ENCODE measurements at places on chromosomes 7 and 10.

- DNase-seq = no peak
Measured at GRCh38 chr7:105296491-105296890, 92.2 kb downstream of the SRPK2 start.

DNA sequence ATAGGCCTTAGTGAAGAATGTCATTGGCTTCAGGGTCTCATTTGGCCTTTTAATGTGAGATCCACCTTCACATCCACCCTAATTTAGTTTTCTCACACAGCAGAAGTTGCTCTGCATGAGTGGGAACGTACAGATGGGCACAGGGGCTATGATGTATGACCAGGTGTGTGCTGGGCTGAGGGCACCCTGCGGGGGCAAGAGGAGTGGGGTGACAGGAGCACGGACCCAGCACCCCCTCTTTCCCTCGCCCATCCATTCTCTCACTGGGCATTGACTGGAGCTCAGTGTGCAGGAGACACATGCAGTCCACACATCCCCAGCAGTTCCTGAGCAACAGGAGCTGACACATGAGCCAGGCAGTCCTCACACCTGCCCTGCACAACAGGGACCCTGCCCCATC lies 95.1 kb upstream of the PPP2R2D start:
- no peak for DNase-seq

DNA sequence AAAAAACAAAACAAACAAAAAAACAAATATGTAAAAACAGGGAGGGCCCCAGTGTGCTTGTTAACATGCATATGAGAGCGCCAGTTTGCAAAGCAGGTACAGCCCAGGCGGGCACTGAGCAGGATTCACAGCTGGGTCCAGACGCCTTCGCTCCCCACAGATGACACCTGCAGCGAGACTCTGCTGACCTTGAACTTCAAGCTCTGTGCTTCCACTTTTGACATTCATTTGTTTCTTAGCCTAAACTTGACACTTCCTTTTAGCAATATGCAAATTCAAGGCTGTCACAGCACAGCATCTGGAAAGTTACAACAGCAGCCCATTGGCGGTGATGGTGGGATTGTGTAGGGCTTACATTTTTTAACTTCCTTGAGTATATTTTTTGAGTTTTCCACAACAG lies 88.8 kb upstream of the TNS3 start:
- no peak for DNase-seq

GRCh38 chr7:116740755-116741462 lies 68.9 kb downstream of the MET start:
- DNase-seq = no peak

- DNase-seq = peak; percentile 11
Measured at GRCh38 chr10:4663162-4663992, 162.6 kb upstream of the AKR1E2 start.

DNA sequence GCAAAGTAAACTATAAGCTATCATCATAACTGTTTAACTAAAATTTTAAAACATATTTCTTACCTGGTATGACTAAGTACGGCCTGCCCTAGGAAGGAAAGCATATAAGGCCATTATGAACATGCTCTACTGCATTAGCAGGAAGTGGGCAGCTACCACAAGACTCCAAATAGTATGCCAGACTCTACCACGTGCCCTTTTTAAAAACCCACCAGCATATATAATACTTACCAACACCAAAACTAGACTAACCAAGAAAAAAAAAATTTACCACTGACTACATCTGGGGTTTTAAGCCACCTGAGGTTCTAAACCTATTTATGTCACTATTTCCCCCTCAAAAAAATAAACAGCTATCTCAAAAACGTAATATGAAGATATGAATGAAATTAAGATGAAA lies 30.1 kb downstream of the NUDCD3 start:
- peak; percentile 93 for DNase-seq

DNA sequence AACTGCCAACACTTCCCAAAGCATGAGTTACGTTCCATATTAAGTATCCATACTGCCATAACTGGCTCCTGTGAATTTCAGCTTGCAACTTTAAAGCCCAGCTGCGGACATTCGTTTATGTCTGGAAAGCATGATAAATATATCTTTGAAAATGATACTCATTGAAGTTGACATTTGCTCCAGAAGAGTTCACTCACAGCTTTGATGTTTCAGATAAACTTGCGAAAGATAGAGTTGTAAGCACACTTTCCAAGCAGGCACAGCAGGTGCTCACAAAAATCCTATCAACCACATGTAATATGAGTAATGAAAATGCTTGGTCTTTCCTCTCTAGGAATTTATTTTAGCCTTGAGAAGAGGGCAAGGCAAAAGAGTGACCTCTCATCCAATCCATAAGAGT lies 4.5 kb downstream of the CHCHD3 start:
- DNase-seq = no peak

DNA sequence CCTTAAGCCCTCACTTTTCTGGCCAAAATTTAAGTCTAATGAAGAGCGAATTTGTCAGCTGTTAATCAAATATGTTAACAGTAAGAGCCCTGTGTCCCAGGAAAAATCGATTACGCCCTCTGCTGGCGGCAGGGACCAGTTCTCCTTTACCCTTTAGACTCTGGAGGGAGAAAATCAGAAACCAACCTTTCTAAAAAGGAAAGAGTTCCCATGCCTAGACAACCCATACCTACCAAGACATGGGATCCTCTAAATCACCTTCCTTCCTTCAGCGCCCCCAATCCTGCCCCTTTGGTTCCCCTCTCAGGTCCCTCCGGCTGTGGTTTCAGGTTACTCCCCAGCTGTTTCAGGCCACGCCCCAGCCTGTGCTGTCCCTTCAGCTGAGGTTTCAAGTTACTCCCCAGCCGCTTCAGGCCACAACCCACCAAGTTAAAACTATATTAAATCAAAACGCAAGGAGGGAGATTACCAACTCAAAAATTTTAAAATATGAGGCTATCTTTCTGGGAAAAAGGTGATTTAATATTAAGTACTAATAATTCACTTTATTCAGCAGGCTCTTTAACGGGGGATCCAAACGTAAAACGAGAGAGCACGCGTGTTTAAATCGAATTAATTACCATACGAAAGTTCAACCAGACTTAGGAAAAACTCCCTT lies 1.4 kb upstream of the AKR1B15 start:
- DNase-seq = peak; percentile 61

DNA sequence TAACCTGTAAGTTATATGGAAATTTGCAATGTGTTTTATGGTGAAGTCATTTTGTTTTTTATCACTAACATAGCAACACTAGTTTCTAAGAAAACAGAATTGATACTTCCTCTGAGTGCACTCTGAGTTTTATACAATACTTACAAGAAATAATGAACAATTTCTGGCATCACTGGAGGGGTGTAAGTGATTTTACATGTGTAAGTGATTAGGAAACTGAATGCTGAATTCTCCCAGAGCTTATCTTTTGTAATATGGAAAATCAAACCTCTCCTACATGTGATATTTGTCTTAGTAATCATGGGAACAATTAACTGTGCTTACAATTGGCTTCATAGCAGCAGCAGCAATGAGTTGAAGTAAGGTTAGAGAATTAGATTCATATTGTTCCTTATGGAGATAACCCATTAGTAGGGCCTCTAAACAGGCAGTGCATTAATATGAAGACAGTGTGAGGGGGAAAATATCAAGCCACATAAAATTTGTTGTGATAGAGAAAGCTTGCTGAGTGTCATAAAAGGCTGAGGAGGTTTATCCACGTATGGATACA lies 37.4 kb downstream of the SEMA3C start:
- no peak for DNase-seq

- no peak for DNase-seq
Measured at GRCh38 chr7:100968650-100969049, 715 bp upstream of the MUC12 start.

DNA sequence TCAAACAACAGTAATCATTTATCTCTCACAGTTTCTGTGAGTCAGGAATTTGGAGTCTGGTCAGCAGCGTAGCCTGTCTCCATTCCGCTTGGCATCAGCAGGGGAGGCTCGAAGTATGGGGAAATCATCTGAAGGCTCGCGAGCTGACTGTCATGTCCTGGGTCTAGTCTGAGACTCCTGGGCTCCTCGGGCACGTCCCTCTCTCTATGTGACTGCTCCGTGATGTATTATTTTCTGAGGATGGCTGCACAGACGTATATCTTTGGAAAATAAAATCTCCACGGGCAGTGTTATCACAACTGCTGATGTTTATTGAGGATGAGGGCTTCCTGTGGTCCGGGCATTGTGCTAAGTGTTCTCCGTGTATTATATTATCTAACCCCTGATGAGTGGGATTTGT lies 23.3 kb upstream of the PCGF5 start:
- DNase-seq = no peak

DNA sequence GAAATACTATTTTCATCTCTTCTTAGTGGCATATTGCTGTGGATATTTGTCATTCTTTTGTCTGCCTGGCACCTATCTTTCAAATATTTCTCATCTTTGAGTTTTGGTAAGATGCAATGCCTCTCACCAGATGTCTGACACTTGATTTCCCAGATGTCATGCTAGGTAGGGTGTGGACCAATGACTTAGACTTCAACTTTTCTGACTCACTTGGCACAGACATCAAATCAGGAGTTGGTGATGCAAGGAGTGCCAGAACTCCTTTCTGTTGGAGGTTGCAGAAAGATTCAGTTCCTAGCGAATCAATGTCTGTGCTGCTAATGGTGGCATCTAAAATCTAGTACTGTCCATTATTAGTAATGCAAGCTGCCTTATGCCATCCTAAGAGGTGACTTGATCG lies 216.9 kb upstream of the FERD3L start:
- no peak for DNase-seq

DNA sequence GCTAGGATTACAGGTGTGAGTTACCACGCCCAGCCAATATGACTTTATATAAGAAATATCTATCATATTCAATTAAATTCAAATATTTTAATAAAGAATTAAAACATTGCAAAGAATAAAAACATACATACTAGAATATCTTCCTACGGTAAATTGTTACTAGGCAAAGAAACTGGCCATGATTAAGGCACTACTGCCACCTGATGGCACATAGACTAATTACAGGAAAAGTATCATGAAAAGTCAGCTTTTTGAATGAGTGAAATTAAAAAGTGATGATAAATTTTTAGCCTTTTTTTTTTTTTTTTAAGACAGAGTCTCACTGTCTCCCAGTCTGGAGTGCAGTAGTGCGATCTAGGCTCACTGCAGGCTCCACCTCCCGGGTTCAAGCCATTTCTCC lies 30.9 kb downstream of the MRPS33 start:
- DNase-seq = no peak

- DNase-seq = no peak
Measured at GRCh38 chr10:18252086-18252485, 111.9 kb downstream of the CACNB2 start.

DNA sequence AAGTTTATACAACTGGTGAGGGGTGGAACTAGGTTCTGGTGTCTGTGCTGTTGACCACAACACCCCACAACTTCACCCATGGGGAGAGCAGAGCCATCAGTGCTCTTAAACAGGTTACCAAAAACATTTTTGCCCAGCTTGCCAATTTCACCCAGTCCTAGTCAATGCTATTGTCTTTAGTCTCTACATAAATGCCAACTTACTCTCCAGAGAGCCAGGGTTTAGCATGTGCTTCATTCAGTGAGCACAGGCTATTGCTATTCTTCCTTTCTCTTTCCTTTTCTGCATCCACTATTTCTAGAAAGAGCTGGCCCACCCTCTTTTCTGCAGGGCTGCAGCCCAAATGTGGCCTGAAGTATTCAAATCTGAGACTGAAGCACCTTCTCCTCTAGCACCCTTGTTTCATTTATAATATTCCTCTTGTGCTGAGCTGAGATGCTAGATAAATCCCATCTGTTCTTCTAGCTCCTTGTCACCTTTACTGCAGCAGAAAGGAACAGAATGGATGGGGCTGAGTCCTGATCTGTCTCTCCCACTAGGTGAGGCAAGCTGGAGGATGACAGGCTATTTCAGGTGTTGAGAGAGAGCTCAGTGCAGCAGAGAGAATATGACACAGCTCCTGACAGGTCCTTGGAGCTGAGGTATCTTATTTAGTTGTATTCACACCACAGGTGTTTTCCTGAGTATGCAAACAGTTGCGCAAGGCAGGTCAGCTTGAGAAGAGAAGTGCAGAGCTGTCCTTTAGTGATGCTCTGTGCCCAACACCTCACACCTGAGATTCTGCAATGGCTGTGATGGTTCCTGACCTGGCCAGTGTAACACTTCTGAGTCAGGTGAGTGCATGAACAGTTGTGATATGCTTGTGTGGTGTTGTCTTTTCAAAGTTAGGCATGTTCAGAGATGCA lies 819.2 kb downstream of the CCSER2 start:
- DNase-seq = no peak

DNA sequence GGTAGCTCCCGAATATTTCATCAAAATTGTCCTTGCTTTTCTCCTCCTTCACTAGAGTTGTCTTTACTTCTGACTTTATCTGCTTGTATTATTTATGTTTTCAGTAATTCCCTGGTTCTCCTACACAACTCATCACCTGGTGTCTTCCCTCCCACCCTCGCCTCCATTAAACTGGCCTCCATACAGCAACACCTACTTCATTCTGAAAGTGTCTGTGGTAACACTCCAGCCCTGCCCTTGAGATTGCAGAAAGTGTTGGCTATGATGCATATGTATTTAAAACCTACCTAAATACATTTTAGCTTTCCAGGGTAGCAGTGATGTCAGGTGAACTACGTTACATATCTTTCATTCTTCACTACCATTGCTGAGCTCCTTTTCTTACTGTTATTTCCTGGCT lies 833.3 kb upstream of the LRRN3 start:
- no peak for DNase-seq

GRCh38 chr7:35846816-35847412 lies 46.1 kb downstream of the SEPTIN7 start:
- DNase-seq = no peak

- no peak for DNase-seq
Measured at GRCh38 chr7:69739190-69739589, 140.9 kb downstream of the AUTS2 start.

DNA sequence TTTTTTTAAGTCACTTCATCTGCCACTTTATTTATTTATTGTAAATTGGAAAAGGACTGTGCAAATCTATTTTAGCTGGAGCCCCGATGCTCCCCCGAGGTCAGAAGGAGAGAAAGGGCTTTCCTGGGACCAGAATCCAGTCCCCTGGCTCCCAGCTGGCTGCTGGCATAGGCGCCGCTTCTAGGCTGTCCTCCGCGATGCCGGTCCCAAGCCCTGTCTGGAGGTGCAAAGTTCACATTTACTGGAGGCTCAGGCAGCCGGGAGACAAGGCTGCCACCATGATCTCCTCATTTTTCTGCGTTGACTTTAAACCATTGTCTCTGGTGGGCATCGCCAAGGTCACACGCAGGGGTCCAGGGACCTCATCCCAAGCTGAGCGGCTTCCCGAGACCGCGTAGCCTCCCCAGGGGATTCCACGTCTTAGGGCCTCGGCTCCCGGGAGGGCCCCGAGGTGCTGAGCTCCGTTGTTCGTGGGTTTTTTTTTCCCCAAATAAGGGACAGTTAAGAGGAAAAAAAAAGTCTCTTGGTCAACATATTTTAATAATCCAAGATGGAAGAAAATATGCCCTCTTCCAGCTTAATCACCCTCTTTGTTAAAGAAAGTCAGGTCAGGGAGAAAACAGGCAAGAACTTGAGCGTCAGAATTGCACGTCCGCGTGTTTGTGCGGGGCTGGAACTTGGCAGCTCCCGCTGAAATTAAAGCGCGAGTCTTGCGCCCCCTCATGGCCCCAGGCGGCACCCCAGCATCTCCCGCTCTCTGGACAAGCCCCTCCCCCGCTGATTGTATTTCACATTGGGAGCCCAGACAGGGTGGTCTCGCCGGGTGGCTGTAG lies 11.9 kb downstream of the RGR start:
- DNase-seq = peak; percentile 39

- DNase-seq = no peak
Measured at GRCh38 chr7:133299676-133300075, 46.8 kb downstream of the EXOC4 start.

GRCh38 chr10:110501142-110501937 lies 3.6 kb downstream of the DUSP5 start:
- DNase-seq = no peak

GRCh38 chr7:31690935-31691334 lies 3.9 kb downstream of the PPP1R17 start:
- DNase-seq = no peak

All from naive thymus-derived CD8-positive, alpha-beta T cell (primary cell).